Skeletal muscle cell (primary cell): ENCODE measurements at places on chromosomes 2 and 18.

- peak; percentile 95 for DNase-seq
These were observed 34.3 kb upstream of the PPP1CB start for GRCh38 chr2:28717339-28717758.

GRCh38 chr2:27264753-27265535 lies 2.1 kb upstream of the SLC30A3 start:
- no peak for DNase-seq

DNA sequence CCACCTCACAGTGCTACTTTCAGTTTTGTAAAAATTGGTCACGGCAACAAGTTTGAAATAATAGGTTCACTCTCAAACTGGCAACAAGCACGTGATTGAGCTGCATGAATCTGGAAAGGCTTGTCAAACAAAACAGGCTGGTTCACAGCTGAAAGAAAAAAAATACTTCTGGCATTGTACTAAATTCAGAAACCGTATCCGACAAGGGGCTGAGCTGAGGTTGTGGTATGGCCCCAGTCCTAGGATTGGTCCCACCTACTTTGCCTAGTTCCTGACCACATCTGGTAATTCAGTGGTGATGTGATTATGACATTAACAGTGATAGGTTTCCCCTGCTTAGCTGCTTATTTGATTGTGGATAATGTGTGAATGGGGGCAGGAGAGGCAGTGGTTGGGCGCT lies 326.5 kb upstream of the THUMPD2 start:
- DNase-seq, result no peak

DNA sequence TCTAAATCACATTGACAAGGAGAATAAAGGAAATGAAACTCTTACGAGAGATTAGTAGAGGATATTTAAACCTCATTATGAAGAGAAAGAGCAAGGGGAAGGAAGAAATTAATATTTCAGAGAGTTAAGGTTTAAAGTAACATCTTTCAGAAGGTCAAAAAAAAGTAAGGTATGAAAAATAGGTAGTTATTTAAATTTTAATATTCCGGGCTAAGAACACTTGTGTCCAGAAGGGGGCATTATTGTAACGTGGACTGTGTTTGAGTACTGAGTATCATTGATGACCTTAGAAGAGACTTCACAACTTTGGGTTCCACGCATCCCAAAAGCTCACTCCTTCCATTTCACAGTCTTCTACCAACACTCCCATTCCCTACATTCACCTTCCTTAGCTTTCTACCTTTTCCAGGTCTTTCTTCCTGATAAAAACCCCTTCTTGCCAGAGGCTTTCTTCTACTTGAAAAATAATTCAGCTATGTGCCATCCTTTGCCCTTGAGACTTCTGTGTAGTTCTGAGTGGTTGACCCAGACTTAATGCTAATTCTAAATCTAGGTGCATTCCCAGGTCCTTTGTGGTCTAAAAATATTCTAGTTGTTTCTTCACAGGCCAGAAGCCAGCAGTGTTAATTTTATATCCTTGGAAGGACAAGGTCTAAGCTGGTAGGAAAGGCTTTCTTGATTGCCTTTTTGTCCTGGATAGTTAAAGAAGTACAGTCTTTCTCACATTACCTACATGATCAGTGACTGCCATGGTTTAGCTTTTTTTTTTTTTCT lies 16.5 kb downstream of the DYNC1I2 start:
- no peak for DNase-seq

DNA sequence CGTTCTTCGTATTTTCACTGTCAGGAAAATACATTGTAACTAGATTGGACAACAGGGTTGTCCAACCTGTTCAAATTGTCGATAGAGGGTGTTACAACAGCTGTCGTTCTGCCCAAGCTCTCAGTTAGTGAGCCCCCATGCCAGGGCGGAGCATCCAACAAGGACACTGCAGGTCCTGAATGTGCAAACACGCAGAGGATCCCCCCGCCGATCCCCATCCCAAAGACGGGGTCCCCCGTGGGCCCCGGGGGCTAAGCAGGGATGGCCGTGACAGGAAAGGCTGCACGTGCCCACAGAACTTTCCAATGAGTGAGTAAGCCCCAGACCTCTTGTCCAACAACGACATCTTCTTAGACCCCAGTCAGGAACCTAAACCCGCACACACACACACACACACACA lies 140.8 kb downstream of the PXDN start:
- no peak for DNase-seq

- DNase-seq, result no peak
These were observed 19.3 kb downstream of the TTC39C start for GRCh38 chr18:24033641-24034412.

DNA sequence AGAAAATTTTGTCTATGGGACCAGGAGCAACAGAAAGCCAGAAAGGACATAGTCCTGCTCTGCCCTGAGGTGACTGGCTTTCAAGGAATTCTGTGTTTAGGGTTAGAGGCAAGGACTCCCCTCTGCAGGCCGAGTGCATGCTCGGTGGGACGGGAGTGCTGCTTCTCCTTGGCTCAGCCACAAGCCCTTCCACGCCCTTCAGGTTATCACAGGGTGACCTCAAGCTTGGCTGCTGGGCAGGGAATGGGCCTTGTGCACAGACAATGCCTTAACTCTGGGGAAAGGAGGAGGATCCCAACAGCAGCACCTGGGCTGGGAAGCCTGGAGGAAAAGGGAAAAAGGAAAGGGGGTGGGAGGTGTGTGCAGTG lies 32.8 kb downstream of the FAM178B start:
- DNase-seq, result no peak

DNA sequence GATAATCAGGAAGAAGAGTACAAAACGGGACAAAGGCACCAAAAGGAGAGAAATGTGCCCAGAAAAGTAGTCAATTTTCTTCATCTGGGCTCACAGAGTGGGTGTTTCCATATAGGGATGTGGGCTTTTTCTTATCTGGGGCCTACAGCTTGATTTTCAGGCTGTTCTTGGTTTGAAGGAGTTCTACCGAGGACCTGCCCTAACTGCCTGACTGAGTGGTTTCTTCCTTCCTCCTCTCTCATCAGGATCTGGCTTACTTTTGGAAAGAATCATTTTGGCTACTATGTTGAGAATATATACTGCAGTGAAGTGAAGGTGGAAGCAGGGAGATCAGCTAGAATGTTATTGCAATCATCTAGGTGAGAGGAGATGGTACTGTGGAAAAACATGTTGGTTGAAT lies 316.7 kb downstream of the LRP1B start:
- DNase-seq, result no peak

- no peak for DNase-seq
These were observed 106.3 kb downstream of the ABCA12 start for GRCh38 chr2:215032153-215032552.

- DNase-seq, result no peak
These were observed 54.4 kb downstream of the CAPN13 start for GRCh38 chr2:30752811-30753210.

DNA sequence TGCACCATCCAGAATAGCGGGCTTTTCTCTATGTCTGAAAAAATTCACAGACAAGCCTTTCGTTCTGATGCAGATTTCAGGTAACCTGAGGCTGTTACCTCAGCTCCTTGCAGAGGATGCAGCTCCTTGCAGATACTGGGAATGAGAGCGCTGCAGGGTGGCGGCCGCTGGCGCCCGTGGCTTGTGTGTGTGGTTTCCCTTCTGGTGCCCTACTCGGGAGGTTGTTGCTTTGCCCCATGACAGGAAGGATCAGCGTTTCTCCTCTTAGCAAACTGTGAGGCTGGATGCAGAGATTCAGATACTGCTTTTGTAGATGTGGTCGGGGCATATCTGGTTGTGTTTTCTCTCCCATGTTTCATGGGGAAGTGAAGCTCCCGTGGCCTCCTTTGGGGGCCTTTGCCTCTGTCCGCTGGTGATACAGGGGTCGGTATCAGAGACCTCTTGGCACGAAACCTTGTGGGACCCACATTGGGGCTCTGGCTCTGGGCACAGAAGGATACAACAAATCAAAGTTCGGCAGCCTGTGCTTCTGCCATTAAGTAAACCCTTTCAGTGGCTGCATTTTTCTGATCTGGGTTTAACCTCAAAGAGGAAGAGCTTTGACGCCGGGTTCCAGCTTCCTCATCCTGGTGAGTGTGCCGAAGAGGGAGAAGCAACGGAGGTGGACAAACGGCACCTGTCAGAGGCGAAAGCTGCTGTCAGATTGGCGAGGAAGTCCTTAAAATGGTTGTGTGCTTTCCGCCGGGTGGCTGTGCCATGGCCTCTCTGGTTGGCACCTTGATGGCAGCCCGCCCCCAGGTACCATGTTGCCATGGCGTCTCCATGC lies 127.8 kb downstream of the MBP start:
- DNase-seq, result no peak

DNA sequence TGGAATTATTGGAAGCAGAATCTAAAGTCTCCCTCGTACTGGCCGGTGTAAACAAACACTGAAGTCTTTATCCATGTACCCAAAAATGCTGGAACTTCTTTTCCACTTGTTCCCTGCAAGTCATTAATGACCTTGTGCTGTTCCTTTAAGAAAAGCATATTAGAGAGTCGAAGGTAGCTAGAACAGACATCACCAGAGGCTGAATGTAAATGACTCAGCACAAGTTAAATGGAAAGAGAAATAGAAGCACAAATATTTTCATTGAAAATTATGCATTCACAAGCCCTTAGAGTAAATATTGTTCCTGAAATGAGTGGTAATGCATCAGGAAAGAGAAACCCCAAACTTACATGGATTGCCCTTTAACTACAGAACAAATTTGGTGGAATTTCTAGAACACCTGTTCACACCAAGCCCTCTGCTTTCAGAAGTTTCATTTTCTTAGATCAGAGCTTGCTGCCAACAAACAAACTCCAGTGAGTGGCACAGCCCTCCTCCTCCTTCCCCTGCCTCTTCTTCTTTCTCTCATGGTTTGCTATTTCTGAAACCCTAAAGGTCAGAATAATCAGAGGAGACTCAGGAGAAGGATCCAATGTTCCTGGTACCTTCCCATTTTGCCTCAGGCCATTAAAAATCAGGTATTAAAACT lies 264.3 kb downstream of the TXNL1 start:
- no peak for DNase-seq

DNA sequence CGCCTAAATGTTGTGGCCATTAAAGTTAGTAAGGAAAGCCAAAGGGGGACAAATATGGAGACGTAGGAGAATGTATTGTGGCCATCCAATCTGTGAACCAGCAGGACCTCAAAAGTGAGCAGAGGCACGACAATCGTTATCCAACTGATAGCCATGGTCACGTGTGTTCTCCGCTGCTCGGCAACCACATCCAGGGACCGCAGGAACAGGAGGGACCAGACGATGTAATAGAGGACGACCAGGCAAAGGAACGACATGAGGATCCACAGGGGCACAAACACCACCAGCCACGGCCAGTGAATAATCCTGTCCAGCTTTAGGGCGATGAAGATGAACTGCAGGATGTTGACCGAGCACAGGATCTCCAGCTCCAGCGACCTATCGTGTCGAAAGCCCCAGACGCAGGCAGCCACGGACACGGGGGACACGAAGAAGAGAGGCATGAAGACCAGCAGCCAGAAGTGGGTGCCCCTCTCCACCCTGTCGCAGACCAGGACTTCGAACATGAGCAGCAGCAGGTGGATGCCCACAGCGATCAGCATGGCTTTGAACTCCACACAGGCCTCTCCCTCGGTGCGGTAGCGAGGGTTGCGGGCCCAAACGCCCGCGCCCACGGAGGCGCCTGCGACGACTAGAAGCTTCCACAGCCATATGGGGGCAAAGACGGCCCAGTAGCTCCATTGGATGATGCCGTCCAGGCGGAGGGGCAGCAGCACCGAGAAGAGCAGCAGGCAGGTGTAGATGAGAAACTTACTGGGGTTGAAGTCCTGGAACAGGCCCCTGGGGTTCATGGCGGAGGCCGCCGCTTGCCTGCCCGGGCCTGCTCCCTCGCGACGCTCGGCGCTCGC lies 790 bp downstream of the TMEM185B start:
- DNase-seq, result no peak

DNA sequence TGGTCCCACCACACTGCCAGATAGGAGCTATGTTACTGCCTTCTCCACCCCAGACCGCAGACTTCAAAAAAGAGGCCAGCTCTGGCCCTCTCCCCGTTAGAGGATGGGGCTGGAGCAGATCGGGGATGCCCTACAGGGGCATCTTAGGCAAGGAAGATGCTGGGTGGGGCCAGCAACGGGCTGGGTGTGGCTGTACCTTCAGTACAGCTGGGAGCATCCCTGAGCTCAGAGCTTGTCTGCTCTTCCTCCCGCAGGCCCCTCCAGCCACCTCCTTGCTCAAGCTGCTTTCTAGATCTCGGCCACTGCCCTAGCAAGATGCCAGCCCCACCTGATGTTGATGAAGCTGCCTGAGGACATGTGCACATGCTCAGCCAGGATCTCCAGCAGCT lies 9.8 kb downstream of the PTPRN start:
- no peak for DNase-seq

GRCh38 chr2:118388771-118389170 lies 300.5 kb downstream of the INSIG2 start:
- peak; percentile 58 for DNase-seq

- no peak for DNase-seq
These were observed 108.4 kb downstream of the POLR1A start for GRCh38 chr2:85997017-85997970.

DNA sequence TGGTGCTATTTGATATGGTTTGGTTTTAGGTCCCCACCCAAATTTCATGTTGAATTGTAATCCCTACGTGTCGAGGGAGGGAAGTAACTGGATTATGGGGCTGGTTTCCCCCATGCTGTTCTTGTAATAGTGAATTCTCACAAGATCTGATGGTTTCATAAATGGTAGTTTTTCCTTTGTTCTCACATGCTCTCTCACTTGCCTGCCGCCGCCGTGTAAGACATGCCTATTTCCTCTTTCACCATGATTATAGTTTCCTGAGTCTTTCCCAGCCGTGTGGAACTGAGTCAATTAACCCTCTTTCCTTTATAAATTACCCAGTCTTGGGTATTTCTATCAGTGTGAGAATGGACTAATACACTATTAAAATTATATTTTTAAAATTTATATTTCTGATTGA lies 7.3 kb downstream of the DIS3L2 start:
- DNase-seq, result no peak

DNA sequence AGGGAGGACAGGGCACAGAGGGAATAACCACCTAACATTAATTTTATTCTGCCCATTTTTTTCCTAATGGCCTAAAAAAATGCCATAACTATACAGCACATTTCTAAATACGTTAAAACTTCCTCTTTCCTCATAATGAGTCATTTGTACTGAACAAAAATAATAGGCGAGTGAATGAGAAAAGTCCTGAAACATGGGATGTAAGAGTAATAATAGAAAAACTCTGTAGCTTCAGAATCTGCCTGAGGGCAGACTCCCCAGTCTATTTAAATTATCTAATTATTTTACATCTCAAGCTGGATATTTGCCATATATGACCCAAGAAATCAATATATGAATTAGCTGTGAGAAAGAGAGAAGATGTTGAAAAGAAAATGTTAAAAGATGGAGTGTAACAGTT lies 285.1 kb downstream of the TMX3 start:
- DNase-seq, result no peak

- DNase-seq, result no peak
These were observed 32.9 kb downstream of the LOXHD1 start for GRCh38 chr18:46624127-46624526.

DNA sequence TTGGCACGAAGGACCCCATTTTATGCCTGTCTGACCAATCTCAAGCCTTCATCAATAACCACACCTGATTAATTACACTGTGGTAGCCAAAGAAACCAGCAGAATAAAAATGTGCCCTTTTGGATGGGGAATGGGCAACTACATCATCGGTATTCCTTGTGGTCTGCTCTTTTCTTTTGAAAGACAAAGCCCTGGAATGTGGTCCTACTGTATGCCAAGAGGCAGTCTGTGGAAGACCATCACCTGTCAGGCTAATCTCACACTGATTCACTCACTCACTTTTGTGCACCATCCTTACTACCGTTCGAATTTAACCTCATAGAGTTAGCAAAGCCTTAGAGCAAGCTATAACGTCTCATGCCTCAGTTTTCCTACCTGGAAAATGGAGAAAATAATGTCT lies 275.2 kb upstream of the LRRTM1 start:
- DNase-seq, result no peak

GRCh38 chr2:65345631-65346030 lies 86.8 kb downstream of the SPRED2 start:
- no peak for DNase-seq
